ENCODE measurements at places on chromosomes 2 and 18.
A peak's percentile ranks its signal among the peaks of the same experiment; 100 is the strongest.

GRCh38 chr2:122808286-122808969, 1053.0 kb downstream of the TSN start:
- no peak for DNase-seq

DNA sequence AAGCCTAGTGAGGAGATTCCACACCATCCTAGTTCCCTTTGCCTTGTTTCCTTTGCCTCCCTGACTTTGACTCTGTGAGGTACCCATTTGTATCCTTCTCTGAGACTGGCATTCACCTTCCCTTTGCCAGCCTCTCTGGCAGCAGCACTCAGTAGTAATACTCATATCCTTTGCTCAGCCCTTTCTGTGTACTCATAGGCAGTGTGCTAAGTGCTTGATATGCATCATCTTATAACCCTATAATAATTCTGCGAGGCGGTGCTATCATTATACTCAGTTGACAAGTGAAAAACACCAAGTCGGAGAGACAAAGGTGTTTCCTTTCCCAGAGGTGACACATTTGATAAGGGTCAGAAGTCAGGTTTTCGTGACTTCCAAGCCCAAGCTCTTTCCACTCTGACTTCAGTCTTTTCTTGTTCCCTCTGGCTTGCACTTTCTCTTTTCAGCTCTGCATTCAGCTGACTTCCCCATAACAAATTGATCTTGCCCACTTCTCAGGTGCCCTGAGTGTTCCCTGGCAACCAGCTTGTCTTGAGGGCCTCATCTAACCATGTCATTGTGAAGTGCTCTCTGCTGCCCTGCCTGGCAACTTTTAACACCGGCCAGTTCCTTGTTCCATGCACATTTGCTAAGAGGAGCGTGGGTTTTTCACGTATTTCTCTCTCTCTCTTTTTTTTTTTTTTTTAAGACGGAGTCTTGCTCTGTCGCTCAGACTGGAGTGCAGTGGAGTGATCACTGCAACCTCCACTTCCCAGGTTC, 94.5 kb upstream of the UPP2 start:
- DNase-seq = no peak

- peak; percentile 93 for DNase-seq
These were observed 40.2 kb upstream of the EML4 start for GRCh38 chr2:42128721-42129486.

DNA sequence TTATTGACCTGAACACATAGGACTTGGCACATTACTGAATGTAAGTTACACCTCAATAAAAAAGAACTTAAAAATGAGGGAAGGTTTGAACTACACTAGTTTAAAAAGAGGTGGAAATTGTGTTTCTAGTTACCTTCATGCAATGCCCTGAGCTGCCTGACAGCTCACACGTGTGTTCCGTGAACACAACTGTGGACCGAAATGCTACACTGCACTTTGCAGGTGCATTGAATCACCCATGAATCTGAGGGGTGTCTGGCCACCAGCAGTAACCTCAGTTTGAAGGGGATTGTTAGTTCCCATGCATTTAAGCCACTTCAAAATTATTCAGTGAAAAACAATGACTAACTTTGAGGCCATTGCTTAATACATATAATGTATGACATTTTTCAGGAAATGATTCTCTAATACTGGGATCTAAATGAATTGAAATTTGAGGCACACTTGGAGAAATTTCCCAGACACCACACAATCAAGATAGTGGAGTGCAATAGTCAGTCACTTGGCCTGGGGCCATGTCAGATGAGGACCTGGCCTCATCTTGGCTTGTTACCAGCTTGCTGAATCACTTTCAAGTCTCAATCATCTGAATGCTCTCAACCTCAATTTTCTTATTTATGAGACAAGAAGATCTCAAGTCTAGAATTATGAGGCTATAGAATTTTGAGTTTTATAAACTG, 59.3 kb downstream of the MYL12B start:
- DNase-seq = peak; percentile 82

DNA sequence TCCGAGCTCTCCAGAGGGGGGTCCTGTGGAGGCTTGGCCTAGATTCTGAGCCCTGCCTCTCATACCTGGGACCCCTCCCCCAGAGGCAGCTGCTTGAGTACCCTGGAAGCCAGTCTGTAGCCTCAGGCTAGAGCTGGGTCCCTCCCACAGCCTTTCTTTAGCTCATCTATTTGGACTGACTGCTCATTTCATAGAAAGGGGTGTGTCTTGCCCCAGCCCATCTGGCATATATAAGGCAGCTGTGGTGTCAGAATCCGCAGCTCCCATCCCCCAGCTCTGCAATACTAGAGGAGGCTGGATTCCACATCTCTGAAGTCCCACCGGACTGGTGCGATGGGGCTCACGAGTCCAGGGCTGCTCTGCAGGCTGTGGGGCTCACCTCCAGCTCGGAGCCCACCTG, 26.1 kb downstream of the MPHOSPH10 start:
- peak; percentile 29 for DNase-seq

GRCh38 chr2:205505371-205505770, 176.9 kb upstream of the NRP2 start:
- DNase-seq = no peak

- DNase-seq = no peak
These were observed 44.3 kb upstream of the AGAP1 start for GRCh38 chr2:235449568-235449967.

- DNase-seq = peak; percentile 38
These were observed 106.0 kb downstream of the DTNB start for GRCh38 chr2:25567406-25567805.

DNA sequence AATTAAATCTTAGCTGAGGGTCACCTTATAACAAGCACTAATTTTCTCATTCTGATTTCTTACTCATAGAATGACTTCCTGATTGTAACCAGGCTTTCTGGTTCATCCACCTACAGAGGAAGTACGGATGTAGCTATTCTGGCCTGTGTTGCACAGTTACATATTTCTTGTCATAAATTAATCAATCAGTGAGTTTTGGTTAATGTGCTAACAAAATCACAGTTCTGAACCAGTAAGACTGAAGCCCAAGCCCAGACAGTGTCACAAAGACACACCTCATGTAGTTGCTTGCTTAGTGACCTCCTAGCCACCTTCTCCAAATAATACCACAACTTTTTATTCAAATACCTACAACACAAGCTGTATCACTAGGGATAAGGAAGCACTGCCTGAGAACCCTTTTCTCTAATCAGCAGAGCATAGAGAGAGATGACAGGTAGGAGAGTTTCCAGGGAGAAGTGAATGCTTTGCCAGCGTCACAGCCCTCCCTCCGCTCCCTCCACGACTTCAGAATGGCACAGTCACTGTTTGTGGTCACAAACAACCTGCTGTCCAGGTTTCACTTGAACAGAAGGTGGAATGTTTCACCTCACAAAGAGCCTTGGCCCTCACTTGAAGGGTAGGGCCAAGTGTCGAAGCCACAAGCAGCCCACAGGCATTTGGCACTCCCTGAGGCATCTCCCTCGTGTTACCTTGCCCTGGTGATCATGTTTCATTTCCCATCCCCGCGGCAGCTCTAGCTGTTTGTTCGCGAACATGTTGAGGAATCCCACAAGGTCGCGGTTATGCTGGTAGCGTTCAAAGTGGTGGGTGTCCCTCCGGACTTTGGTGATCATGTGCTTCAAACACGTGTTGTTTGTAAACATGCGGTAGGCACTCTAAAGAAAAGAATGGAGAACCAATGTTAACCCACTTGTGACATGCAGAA, 120.8 kb upstream of the STK17B start:
- DNase-seq = peak; percentile 95

- DNase-seq = no peak
These were observed 11.1 kb downstream of the CNDP2 start for GRCh38 chr18:74507097-74507881.

GRCh38 chr2:165666605-165667004, 127.4 kb downstream of the GALNT3 start:
- no peak for DNase-seq

DNA sequence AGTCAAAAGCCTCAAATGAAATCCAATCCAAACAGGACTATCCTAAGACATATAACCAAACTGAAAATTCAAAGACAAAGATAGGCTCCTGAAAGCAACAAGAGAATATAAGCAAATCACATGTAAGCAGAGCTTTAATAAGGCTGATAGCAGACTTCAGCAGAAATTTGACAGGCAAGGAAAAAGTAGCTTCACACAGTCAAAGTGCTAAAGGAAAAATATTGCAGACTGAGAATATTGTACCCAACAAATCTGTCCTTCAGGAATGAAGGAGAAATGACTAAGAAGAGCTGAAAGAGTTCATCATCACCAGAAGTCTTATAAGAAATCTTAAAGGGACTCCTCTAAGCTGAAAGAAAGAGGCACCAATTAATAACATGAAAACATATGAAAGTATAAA, 150.0 kb downstream of the EVA1A start:
- no peak for DNase-seq

DNA sequence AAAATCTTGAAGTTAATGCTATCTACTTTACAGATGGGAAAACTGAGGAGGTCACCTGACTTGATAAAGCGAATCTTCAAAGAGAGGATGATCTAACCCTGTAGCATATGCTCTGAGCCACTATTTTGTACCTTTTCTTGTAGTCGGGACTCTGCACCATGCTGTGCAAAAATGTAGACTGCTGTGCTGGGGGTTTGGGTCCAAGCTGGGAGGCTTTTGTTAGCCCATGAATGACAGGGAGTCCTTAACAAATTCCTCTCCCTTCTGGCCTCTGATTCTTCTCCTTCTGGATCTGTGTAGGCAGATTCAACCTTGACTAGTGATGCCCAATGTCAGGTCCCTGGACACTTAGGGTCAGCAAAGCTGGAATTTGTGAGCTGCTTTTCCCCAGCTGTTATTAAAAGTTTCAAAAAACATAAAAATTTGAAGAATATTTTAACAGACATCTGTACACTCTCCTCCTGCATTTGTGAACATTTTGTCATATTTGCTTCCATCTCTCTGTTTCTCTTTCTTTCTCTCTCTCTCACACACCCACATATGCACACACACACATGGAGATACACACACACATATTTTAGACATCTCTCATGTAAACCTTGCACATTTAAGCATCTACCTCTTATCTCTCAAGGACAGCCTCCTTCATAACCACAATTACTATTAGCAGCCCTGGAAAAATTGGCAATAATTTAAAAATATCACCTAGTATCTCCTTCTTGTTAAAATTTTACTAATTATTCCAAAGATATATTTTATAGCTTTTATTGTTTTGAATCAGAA, 335.0 kb upstream of the TRIB2 start:
- no peak for DNase-seq

DNA sequence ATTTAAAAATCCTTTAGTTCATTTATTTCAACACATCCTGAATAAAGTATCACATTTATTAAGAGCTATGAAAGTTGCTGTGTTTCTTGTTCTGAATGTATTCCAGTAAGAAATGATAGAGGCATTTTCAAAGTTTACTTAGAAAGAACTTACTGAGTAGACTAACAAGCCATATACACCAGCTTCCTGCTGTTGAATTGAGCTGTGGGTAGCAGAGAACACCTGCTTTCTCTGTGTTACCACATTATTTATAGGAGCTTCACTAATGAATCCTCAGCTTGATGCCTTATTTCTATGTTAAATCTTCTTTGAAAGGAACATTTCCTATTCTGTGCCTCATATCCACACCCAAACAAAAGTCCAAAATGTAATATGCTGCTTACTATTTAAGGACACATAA, 115.4 kb downstream of the CCDC141 start:
- DNase-seq = no peak

GRCh38 chr2:32931519-32931918, 15.2 kb upstream of the LTBP1 start:
- DNase-seq = no peak

DNA sequence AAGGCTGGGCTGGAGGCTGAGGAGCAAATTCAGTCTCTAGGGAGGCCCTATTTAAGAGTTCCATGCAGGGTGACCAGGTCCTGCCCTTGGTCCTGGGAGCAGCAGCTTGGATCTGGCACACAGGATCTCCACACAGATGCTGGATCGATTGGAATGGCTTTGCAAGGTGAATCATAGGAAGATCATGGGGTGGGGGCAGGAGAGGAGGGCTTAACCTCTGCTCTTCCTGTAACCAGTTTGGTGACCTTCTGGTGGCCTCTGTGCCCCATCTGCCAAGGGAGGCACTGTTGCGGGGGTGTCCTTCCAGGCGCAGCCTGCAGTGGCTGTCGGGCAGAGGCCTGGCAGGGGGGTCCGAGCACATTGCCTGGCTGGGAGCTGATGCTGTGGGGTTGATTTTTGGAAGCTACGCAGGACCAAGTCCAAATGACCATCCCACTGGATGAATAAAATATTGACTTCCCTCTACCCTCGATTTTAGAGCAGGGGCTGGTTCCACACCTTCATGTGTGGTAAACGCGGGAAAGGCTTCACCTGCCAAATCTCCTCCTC, 79.7 kb downstream of the EDAR start:
- no peak for DNase-seq

- no peak for DNase-seq
These were observed 1.3 kb upstream of the RIT2 start for GRCh38 chr18:43116699-43117294.

- DNase-seq = no peak
These were observed 57.7 kb downstream of the MOB4 start for GRCh38 chr2:197573608-197574007.

DNA sequence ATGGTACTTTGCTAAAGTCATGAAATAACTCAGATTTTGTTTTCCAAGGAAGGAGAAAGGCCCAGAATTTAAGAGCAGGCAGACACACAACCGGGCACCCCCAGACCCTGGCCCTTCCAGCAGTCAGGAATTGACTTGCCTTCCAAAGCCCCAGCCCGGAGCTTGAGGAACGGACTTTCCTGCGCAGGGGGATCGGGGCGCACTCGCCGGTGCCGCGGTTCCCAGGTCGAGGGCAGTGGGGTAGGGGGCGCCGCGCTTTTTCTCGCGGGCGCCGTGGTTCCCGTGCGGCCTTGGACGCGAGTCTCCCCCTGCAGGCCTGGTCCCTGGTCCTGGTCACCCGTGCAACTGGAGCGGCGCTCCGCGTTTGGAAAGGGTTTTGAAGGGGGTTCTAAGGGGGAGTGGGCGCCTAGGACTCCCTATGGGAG, 1.2 kb downstream of the ZNF236 start:
- no peak for DNase-seq

- DNase-seq = no peak
These were observed 31.4 kb upstream of the MFSD6 start for GRCh38 chr2:190376591-190377245.

- DNase-seq = no peak
These were observed 54.0 kb upstream of the PPP1CB start for GRCh38 chr2:28697602-28698149.

DNA sequence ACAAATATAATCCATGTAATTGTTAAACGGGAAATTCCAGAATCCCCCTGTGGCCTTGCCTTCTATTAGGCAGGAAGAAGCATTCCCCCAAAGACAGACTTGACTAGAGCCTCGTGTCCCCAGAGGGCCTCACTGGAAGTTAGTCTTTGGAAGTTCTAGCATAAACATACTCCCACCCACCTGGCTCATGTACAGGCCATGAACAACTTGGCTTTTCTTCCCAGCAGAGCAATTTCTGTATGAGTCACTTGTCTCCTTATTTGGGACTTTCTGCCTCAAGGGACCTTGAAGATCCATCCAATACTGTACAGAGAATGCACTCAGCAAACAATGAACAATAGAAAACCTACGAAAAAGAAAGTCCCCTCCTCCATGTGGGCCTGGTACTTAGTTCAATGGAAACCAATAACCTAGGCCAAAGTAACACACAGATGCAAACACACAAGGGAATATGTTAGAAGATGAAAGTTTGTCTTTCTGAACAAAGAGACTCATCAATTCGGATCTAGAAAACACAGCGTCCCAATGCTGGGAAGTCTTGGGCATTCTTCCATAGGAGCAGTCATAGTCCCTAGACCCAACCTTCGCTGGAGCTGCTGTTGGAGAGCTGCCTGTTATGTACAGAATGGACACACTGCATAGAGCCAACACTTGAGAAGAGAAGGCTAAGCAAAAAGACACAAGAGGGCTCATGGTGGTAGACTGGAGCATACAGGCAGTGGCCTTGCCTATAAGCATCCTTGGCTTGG, 303.5 kb downstream of the HRH4 start:
- peak; percentile 1 for DNase-seq

- DNase-seq = no peak
These were observed 992.0 kb upstream of the ZEB2 start for GRCh38 chr2:145511946-145512345.

Data from LHCN-M2 (cell line).